ENCODE measurements at places on chromosomes 2 and 18. TPM values are rescaled to one million over a fixed set of nuclear protein-coding genes. Genes with fewer than 3 reads are reported as not detected.

Gene CNDP1
- not detected for total RNA-seq

Gene PJVK
- 1.6 TPM for total RNA-seq

Gene SLC11A1
- 0.20 TPM for total RNA-seq

Gene KCNJ13
- total RNA-seq, result not detected

Gene CD207
- 0.07 TPM for total RNA-seq

Gene AMMECR1L
- 16.1 TPM for total RNA-seq

Gene PLEKHB2
- 73.9 TPM for total RNA-seq

Gene HDHD2
- 9.8 TPM for total RNA-seq

Gene ZNF638
- total RNA-seq, result 66.6 TPM

Gene ADD2
- 30.8 TPM for total RNA-seq

Gene DSG4
- not detected for total RNA-seq

Gene KRTCAP3
- 0.39 TPM for total RNA-seq

Gene RSAD2
- 0.19 TPM for total RNA-seq

Gene LRRTM4
- not detected for total RNA-seq

Measured in A549 treated with dexamethasone at 1 μM for 4 hours (cell line).